ENCODE measurements at places on chromosomes 16 and 17. TPM values are rescaled to one million over a fixed set of nuclear protein-coding genes. Genes with fewer than 3 reads are reported as not detected.

The ADCY7 gene
- 177 TPM for total RNA-seq

DNA sequence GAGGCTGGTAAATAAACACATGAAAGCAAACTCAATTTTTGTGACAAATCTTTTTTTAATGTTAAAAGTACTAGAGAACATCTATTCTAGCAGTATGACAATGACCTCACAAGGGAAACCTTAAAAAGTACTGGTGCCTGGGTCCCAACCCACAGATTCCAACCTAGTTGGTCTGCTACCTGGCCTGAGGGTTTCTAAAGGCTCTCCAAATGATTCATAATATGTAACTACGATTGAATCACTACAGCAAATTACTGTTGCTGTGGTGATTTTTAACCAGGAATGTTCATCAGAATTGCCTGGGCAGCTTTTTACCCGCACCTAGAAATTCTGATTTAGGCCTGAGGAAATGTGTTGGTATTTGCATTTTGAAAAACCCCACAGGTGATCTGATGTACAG is 26.1 kb downstream of the CDR2 start:
- peaks cover 13% of the 10 kb centered on the region for H3K36me3 ChIP-seq
- no peak for DNase-seq
- H3K27ac ChIP-seq, result no peak overlapping the region
- peaks cover 12% of the 10 kb centered on the region for H3K4me1 ChIP-seq
- no peaks in the 10 kb centered on the region for H3K27me3 ChIP-seq

- DNase-seq, result no peak
- peaks cover 25% of the 10 kb centered on the region for H3K36me3 ChIP-seq
- H3K4me3 ChIP-seq, result no peak overlapping the region
- no peaks in the 10 kb centered on the region for H3K27me3 ChIP-seq
- peak overlapping the region; percentile 51 for H3K27ac ChIP-seq
- H3K4me1 ChIP-seq, result peaks cover 52% of the 10 kb centered on the region
Measured at GRCh38 chr17:64092952-64093451, 36.9 kb downstream of the ERN1 start.

DNA sequence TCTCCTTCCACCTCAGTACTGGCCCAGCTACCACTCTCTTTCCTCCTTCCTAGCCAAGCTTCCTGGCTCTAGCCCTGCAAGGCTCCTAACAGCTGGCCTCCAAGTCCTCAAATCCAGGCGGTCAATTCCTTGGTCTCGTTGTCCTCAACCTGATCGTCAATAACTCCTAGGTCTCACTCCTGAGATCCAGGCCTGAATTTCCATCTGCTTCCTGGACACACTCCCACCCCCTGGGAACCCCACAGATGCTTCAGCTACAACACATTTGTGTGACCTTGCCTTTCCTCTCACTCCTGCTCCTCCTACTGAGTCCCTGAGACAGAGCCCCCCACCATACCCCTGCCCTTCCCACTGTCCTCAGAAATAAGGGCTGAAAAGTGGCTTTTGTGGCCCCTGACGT is 2.3 kb downstream of the ENKD1 start:
- no peak for DNase-seq
- no peak overlapping the region for H3K27ac ChIP-seq
- peaks cover 37% of the 10 kb centered on the region for H3K4me1 ChIP-seq
- no peak overlapping the region for H3K4me3 ChIP-seq
- H3K27me3 ChIP-seq, result no peaks in the 10 kb centered on the region

DNA sequence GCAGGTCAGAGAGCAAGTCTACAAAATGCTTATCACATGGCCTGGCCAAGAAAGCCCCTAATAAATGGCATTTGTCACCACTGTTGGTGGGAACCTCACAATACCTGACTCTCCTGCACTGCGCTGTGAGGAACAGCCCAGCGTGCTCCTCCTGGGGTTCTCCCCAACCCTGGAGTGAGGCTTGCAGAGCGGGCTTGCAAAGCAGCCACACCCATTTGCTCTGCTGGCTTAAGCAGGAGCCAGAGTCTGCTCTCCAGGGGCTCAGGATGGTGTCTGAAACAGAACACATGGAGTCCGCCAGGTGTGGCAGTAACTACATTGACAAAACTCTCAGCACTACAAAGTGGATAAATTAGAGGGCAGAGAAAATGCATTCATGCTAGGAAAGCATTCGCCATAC is 331.0 kb upstream of the CCL2 start:
- H3K27ac ChIP-seq, result no peak overlapping the region
- DNase-seq, result no peak
- no peaks in the 10 kb centered on the region for H3K36me3 ChIP-seq
- H3K4me1 ChIP-seq, result no peaks in the 10 kb centered on the region
- H3K4me3 ChIP-seq, result no peak overlapping the region
- H3K27me3 ChIP-seq, result no peaks in the 10 kb centered on the region

The UNC119 gene
- total RNA-seq, result 43.0 TPM

- H3K4me1 ChIP-seq, result peaks cover 9% of the 10 kb centered on the region
- no peak overlapping the region for H3K4me3 ChIP-seq
- no peak overlapping the region for H3K27ac ChIP-seq
- H3K27me3 ChIP-seq, result no peaks in the 10 kb centered on the region
Measured at GRCh38 chr16:87048038-87048729, 269.0 kb downstream of the C16orf95 start.

- no peak overlapping the region for H3K4me3 ChIP-seq
- no peaks in the 10 kb centered on the region for H3K36me3 ChIP-seq
- no peaks in the 10 kb centered on the region for H3K27me3 ChIP-seq
- DNase-seq, result no peak
Measured at GRCh38 chr17:57722704-57723043, 22.4 kb downstream of the CCDC182 start.
